ENCODE measurements at places on chromosomes 7 and 10.

- DNase-seq: no peak
Observed at GRCh38 chr7:3174515-3175284, 126.4 kb upstream of the SDK1 start.

GRCh38 chr7:158704524-158705233 is at the start of gene NCAPG2:
Gene NCAPG2 (minus strand): TSS chr7:158704804. CDS start chr7:158701899, 2,905 bp downstream.
- peak; percentile 99 for DNase-seq

- DNase-seq: peak; percentile 44
Observed at GRCh38 chr10:44863344-44864047, 47.6 kb upstream of the TMEM72 start.

DNA sequence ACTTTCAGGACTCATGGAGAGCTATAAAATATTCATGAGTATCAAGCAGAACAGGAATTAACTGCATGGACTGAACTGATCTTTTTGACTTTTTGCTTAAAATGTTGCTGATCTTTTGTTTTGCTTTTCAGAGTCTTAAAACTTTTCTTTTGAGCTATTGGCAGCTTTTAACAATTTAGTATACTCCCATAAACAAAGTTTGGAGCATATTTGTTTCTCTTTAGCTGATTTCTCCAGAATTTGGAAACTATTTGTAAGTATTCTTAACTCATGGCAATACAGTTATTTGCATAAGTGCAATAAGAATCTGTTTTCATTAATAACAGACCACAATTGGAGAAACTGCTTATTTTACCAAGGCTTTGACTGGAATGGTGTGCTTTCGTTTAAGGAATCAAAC is 73.4 kb upstream of the C1GALT1 start:
- DNase-seq: no peak

DNA sequence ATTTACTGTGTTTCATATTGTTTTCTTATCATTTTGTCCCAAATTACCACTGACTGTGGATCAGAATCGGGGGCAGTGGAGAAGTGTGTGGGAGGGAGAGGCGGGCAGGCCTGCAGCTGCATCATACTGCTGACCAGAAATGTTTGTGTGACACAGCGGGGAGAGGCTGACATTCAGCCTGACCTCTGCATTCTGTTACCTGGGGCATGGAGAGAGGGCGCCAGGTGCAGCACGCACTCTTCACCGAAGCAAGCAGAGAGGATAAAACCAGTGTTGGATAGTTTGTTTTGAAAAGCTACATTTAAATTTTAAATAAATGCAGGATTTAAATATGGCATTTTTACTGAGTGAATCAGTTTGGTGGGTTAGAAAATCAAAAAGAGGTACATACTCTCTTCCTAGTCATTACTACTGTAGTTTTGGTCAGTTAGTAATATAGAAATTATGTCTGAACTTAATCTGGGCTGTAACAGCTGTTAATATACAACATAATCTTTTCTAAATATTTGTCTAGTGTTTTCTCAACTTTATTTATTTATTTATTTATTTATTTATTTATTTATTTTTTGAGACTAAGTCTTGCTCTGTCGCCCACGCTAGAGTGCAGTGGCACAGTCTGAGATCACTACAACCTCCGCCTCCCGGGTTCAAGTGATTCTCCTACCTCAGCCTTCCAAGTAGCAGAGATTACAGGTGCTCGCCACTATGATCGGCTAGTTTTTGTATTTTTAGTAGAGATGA is 8.8 kb upstream of the STMP1 start:
- no peak for DNase-seq

GRCh38 chr10:112524641-112525040 is 77.6 kb downstream of the VTI1A start:
- DNase-seq: no peak

DNA sequence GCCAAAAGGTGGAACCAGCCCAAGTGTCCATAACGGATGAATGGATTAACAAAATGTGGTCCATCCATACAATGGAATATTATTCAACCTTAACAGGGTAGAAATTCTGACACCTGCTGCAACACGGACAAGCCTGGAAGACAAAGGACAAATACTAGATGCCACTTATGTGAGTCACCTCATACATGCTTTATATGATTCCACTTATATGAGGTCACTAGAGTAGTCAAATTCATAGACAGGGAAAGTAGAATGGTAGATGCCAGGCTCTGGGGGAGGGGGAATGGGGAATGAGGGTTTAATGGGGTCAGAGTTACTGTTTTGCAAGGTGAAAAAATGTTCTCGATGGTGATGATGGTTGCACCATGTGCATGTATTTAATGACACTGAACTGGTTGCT is 34.0 kb upstream of the CYTH3 start:
- DNase-seq: no peak

DNA sequence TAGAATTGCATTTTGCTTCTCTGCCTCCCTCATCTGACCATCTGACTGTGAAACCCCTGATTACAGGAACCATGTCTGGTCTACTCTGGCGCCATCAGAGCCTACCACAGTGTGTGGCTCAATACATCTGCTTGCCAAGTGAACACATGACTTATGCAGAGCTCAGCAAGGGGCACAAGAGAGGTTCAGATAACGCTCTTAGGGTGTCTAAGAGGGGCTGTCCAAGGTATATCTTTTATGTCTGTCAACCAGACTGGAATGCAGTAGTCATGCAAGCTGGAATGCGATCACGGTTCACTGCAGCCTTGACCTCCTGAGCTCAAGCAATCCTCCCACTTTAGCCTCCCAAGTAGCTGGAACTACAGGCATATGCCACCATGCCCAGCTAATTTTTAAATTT is 10.3 kb upstream of the RRP12 start:
- DNase-seq: no peak

DNA sequence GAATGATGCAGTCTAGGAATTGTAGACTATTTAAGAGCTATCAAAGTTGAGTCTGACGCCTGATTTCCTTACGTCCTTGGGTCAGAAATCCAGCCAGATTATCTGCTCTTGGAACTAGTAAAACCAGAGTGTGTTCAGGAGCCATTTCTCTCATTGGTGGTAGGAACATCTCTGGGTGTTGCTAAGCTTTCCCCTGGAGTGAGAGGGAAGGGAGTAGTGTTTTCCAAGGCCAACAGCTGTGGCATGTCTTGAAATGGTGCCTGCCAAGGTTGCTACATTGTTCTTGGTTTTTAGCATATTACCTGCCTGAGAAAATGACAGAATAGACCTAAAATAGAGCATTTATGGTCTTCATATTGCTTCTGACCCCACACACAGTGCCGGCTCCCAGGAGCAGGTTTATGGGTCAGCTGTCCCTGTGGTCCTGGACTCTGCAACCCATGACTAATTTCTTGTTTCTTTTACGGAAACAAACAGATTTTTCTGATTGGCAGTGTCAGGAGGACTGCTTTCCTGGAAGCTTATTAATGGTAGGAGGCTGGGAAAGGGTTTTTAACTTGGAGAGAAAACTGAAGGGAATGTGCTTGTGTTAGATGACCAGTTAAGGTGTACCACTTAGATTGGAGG is 17.5 kb downstream of the GBF1 start:
- peak; percentile 70 for DNase-seq

DNA sequence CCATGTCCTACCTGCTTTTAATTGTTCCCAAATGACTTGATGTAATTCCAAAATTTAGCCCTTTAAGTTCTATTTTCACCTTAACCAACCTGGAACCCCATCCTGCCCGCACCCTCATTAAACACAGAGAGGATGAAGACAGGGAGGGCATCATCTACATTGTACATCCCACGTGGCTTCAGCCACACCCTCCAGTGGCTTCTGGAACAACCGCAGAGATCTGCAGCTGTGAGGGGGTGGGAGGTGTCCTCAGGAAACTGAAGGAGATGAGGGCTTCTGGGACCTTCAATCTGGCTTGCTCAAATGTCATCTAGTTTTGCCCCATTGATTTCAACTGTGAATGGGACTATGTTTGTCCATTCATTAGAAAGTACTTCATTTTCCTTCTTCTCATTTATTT is 39.0 kb downstream of the AKR1B1 start:
- DNase-seq: no peak

DNA sequence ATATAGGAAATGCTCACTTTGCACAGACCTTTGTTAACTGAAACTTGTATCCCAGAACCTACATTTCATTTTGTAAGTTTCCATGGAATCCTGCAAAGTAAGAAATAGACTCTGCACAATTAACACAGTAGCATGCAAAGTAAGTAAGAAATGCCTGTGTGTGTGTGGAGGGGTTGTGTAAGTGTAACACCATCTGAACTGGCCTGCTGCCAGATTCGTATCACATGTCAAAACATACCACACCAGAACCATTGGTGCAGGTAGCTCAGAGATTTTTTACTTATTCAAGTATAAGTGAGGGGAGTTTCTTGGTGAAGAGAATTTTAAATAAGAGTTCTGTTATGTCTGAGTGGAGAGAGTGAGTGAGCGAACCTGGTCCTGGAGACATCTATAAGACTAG is 17.9 kb upstream of the DDX21 start:
- DNase-seq: no peak

All from muscle of leg (tissue), 16 donors.